ENCODE measurements at places on chromosomes 12 and 14. TPM values are rescaled to one million over a fixed set of nuclear protein-coding genes. Genes with fewer than 3 reads are reported as not detected.

- no peak for DNase-seq
These were observed 31.9 kb upstream of the ATP2A2 start for GRCh38 chr12:110249105-110249504.

- DNase-seq, result no peak
These were observed 9.1 kb upstream of the RESF1 start for GRCh38 chr12:31950088-31950487.

GRCh38 chr12:93759512-93760081 is 82.4 kb downstream of the CRADD start:
- no peak for DNase-seq

- no peak for DNase-seq
These were observed 103.0 kb downstream of the C12orf42 start for GRCh38 chr12:103392722-103393121.

DNA sequence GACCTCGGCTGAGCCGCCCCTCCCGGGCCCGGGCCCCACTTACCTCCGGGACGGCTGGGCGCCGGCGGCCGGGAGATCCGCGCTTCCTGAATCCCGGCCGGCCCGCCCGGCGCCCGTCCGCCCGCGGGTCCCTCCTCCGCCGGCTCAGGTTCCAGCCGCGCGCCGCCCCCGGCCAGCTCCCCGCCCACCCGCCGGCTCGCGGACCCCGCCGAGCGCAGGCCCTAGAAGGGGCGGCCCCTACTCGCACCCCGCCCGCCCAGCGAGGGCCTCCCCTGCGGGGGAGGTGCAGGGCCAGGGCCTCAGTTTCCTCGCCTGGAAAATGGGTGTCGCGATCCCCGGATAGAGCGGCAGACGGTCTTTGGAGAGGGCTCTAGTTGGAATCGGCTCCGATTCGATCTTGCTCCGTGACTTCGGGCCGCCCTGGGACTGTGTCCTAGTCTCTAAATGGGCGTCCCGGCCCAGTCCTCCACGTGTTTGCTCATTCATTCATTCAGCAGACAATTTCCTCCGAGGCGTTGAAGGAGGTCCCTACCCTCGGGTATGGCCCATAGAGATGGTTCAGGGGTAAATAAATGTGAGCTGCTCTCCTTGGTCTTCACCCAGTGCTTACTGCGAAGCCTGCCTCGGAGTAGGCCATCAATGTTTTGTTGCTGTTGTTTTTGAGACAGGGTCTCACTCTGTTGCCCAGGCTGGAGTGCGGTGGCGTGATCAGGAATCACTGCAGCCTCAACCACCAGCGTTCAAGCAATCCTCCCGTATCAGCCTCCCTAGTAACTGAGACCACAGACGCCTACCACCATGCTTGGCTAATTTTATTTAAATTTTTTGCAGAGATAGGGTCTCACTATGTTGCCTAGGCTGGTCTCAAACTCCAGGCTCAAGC is at the start of gene TRPV4:
Gene TRPV4 (minus strand): TSS at position 92 of the 883 bp plus-strand sequence. CDS start 18,602 bp downstream, outside the sequence.
- no peak for DNase-seq

- DNase-seq, result peak; percentile 84
These were observed at the start of the genes AREL1 and FCF1 for GRCh38 chr14:74712499-74713394. TSS of gene AREL1 (minus strand) at chr14:74713080. CDS start at chr14:74685615, 27,465 bp downstream. TSS of gene FCF1 (plus strand) at chr14:74713144. CDS start at chr14:74713198, 54 bp downstream.

The FSCB gene
- total RNA-seq, result not detected

All from CD8-positive, alpha-beta memory T cell (primary cell).